ENCODE measurements at places on chromosomes 7 and 10.

DNA sequence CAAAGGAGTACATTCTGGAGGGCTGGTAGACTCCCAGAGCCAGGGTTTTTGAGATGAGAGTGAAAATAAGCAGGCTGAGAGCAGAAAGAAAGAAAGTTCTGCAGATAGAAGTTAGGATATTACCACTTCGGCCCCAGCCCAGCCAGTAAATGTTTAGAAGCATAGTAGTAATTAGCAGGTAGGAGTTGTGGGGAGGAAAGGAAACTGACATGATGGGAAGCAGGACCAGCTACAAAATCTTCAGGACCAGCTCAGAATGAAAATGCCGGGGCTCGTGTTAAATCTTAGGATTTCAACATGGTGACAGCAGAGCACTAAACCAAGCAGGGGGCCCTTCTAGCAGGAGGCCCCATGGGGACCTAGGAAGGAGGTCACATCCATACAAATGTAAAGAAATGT lies 28.7 kb downstream of the PRSS2 start:
- DNase-seq, result no peak

GRCh38 chr7:22120391-22121053 lies 174.8 kb upstream of the CDCA7L start:
- no peak for DNase-seq

- DNase-seq, result peak; percentile 15
These were observed 79.1 kb downstream of the PALS2 start for GRCh38 chr7:24652251-24652939.

DNA sequence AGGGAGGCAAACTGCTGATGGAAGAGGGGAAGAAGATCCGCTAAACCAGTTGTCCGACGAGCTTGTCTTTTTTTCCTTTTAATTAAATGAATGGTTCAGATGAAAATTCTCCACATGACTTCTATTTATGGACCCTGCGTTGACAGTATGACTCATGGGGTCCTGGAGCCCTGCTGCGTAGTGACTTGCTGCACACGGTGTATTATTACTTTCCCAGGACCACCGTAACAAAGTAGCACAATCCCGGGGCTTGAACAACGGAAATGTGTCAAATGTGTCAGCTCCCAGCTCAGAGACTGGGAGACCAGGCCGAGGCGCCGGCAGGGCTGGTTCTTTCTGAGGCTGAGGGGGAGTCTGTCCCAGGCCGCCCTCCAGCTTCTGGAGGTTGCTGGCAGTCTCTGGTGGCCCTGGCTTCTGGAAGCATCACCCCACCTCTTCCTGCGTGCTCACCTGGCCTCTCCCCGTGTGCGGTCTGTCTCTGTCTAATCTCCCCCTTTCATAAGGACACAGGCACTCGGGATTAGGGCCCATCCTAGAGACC lies 33.8 kb upstream of the MNX1 start:
- no peak for DNase-seq

DNA sequence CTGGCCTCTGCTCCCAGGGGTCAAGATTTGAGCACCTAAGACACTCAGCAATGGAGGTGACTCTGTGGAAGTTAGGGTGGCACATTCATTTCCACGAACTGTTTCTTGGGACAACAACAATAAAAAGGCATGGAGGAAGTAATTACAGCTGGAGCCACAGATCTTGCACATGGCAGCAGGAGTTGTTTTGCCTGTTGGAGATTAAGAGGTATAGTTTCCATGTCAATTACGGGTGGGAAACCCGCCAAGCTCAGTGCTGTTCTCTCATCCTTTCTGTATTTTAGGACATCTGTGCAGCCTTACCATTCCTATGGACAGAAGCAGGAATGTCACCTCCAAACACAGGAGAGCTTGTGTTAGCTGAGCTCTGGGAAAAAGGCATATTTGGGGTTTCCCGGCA lies 201.2 kb downstream of the SNX10 start:
- no peak for DNase-seq

DNA sequence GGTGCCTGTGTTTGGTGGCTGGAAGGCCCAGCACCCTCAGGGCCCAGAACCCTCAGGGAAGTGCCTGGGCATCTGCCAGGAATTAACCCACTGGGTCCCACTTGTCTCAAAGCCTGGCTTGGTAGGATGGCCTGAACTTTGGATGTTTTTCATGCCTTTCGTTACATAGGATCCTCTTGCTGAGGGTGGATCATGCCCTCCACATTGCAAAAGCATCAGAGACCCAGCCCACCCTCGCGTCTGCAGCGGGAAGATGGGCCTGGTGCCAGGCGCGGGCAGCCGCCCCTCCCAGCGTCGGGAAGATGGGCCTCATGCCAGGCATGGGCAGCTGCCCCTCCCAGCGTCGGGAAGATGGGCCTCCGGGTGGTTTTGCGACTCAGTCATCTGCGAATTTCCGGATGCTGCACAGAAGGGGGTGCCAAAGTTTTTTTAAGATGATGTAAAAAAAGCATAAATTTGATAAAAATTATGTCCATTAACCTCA lies 51.9 kb upstream of the PRKAR1B start:
- DNase-seq, result no peak

- no peak for DNase-seq
These were observed 613 bp downstream of the AP5Z1 start for GRCh38 chr7:4775848-4776623.

DNA sequence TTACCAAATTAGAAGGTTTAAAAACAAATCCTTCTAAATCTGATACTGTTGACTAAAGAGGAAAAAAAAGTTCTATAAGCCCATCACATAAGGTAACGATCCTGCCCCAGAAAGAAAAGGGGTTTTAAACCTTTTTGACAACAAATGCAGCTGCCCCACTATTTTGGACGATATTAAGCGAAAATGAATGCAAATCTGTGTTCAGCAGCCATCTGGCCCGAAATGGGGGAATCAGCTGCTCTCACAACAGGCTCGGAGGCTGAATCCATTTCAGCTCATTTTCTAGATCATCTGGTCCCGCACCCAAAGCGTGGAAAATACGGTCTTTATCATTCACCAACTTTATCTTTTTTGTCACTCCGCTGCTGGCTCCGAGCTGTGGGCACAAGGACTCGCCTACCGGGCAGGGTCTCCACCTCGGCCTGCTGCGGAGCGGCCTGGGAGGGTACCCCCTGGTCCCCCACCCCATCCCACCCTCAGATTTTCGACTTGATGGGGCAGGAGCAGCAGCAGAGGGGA lies 2.4 kb upstream of the EBF3 start:
- no peak for DNase-seq
